ENCODE measurements at places on chromosomes 12 and 14.
A peak's percentile ranks its signal among the peaks of the same experiment; 100 is the strongest.

GRCh38 chr14:100032738-100033137, 32.5 kb upstream of the EVL start:
- no peak for DNase-seq

DNA sequence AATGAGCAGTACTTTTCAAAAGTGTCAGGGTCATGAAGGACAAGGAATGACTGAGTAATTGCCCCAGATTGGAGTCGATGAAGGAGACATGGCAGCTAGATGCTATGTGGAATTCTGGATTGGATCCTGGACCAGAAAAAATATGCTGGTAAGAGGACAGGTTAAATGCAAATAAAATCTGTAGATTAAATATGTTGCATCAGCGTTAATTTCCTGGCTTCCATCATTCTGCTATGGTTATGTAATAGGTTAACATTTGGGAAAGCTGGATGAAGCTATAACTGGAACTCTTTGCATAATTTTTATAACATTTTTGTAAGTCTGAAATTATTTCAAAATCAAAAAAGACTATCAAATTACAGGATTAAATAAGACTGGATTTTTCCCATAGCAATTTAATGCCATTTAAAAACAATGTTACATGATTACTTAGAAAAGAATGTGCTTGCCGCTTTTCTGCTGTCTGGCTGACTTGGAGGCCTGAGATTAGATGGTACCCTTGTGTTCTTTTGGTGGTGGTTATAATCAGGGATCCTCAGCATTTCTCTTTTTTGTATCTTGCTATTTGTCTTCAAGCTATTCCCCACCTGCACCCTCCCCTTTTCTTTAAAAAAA, 65.1 kb downstream of the FBXW8 start:
- no peak for DNase-seq

GRCh38 chr12:54428050-54429013, 9.3 kb upstream of the ITGA5 start:
- no peak for DNase-seq

GRCh38 chr14:99316281-99317163, 44.5 kb upstream of the BCL11B start:
- DNase-seq: no peak

GRCh38 chr12:52442600-52443061, 8.5 kb upstream of the KRT75 start:
- no peak for DNase-seq

DNA sequence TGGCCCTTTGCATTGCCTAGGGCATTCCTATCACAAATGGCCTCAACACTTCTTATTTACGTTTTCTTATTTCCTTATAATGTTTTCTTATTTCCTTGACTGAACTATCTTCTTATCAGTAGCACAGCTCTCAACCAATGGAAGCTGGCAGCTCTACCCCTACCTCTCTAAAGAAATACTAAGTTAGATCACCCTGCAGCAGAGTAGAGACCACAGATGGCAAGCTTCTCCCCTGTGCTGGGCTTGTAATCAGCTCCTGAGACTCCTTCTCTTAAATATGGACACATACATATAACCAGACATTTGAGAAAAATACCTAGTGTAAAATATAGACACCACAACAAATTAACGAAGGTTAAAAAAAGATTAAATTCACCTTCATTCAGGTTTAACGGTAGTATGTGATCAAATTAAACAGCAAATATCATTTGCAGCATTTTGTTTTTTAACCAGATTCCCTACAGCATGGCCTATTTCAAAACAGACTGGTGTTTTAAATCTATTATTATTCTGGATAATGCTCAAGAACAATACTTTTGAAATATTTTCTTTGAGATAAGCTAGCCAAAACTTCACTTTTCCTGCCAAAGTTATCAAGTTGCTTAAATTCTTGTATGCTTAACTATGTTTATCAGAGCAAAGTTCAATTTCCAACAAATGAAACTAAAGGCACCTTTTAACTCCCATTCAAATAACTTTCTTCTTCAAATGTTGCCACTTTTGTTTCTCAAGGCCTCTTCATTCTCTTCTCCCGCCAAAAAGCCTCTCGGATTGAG, 54.3 kb downstream of the SLC41A2 start:
- DNase-seq: no peak

DNA sequence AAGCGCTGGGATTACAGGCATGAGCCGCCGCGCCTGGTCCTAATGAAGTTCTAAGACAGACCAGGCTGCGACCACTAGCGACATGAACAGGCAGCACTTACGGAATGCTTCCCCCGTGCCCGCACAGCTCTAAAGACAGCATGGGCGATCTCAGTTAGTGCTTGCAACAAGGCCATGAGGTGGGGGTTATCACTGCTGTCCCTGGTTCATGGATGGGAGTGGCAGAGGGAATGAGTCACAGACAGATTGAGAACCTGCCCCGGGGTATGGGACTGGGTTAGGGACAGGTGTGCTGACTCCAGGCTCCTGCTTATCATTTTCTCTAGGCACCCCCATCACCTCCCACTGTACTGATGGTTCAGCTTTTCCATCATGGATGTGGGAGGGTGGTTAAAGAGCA, 160.9 kb downstream of the VRK1 start:
- no peak for DNase-seq

- DNase-seq: no peak
Observed at GRCh38 chr12:132399092-132400010, 70.0 kb upstream of the GALNT9 start.

GRCh38 chr14:105911006-105911847, 384.8 kb downstream of the TMEM121 start:
- no peak for DNase-seq

- DNase-seq: no peak
Observed at GRCh38 chr14:95348395-95349080, 28.8 kb upstream of the CLMN start.

GRCh38 chr12:27229367-27229766, 14.7 kb upstream of the STK38L start:
- no peak for DNase-seq

- DNase-seq: no peak
Observed at GRCh38 chr14:91324606-91325575, 80.4 kb upstream of the GPR68 start.

- DNase-seq: peak; percentile 37
Observed at GRCh38 chr14:105045710-105046326, 19.4 kb downstream of the GPR132 start.

DNA sequence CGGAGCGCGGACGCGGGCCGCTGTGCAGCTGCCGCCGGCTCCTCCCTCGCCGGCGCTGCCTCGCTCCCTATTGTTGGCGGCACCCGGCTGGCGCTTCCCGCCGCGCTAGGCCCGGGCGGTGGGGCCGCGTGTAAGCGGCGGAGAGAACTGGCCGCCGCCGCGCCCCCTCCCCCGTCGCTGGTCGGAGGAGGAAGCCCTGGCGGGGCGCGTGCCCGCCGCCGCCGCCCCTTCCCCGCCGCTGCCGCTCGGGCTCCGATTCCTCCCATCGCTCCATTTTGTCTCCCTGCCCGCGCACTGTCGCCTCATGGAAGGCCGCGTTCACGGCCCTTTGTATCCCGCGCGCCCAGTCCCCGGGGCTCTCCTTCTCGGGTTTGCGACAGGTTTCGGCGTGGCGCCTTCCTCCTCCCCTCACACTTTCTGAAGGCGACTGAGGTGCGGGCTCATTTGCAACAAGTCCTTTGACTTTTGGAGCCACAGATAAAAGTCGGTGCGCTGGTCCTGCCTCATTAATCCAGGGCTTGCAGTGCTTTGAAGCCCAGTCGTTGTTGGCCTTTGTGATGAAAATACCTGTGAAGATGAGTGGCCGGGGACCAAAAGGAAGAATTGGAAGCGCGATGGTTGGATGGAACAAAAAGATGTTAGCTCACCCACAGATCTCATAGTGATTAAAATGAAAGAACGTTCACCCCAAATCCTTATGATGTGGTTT, 707 bp downstream of the CPSF6 start:
- peak; percentile 17 for DNase-seq

GRCh38 chr12:80766897-80767296, 50.2 kb downstream of the MYF5 start:
- no peak for DNase-seq

DNA sequence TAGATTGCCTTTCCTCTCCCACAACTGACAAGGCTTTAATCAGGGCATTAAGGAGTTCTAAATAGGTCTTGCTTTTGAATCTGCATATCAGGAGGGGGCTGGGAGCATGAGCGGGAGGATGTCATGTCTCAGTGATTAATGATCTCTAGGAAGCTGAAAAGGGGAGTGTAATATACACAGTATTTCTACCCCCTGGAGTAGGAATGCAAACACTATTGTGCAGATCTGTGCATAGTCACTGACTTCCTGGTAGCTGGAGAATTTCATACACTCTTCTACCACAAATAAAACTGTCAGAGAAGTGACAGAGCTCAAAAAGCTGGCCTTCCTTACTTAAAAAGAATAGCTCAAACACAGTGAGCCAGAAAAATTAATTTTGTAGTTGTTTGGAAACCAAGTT, 65.8 kb downstream of the RIC8B start:
- DNase-seq: peak; percentile 89

All from NCI-H1417 treated with DMSO at 0.1 percent for 48 hours (cell line).